Naive thymus-derived CD8-positive, alpha-beta T cell (primary cell): ENCODE measurements at places on chromosomes 2 and 18. TPM values are rescaled to one million over a fixed set of nuclear protein-coding genes. Genes with fewer than 3 reads are reported as not detected.

- H3K36me3 ChIP-seq, result no peaks in the 10 kb centered on the region
- H3K27me3 ChIP-seq, result no peaks in the 10 kb centered on the region
- no peak for DNase-seq
- H3K4me1 ChIP-seq, result peaks cover 26% of the 10 kb centered on the region
- H3K4me3 ChIP-seq, result no peak overlapping the region
Measured at GRCh38 chr2:109295781-109296117, 166.7 kb downstream of the SH3RF3 start.

Gene AAMP
- 57.0 TPM for total RNA-seq

Gene TRABD2A
- total RNA-seq, result 168 TPM

- H3K27ac ChIP-seq, result no peak overlapping the region
- no peaks in the 10 kb centered on the region for H3K4me1 ChIP-seq
- no peak overlapping the region for H3K4me3 ChIP-seq
- H3K27me3 ChIP-seq, result no peaks in the 10 kb centered on the region
Measured at GRCh38 chr2:193907561-193907960, 1712.8 kb upstream of the TMEFF2 start.

DNA sequence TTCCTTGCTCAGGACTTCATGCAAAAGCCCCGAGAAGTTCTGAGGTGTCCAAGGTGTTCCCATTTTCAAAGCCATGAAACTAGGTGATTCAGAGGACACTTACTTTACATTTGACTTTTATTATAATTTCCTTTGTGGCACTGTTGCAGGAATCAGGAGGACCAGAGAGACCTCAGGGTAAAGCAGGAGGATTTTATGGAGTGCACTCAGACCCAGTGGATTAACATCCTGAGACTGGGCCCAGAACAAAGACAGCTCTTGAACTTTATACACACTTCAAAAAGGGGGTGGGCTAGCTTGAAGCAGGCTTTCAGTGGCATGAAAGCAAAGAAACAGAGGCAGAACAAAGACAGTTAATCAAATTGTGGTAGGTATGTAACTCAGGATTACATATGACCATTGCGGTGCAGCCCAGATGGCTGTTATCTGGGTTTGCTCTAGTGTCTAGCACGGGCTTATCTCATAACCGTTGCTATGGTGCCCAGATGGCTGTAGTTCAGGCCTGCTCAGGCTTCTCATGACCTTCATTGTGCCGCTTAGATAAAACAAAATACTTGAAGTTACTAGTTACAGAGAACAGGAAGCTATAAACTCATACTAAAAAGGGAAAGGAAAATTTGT, 39.4 kb downstream of the TMEM182 start:
- peaks cover 9% of the 10 kb centered on the region for H3K4me1 ChIP-seq
- no peak for DNase-seq
- H3K27ac ChIP-seq, result no peak overlapping the region
- no peak overlapping the region for H3K4me3 ChIP-seq
- H3K27me3 ChIP-seq, result no peaks in the 10 kb centered on the region
- H3K36me3 ChIP-seq, result peaks cover 66% of the 10 kb centered on the region

DNA sequence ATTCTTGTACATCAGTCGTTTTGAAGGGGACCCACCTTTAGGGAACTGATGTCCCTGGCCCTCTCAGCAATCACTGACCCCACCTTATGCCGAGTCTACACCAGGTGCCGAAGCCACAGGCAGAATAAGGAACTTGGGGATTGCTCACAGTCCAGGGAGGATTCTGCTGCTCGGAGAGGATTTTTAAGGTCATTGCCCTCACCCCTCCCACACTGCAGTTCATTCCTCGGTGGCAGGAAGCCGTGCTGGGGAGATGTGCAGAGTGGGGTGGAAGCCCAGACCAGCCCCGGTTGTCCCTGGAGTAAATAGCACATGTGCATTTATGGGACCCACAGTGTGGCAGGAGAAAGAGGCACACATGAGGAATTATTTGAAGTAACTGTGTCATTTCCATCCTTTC, 50.4 kb downstream of the PLB1 start:
- H3K27ac ChIP-seq, result no peak overlapping the region
- no peak for DNase-seq
- no peaks in the 10 kb centered on the region for H3K36me3 ChIP-seq

DNA sequence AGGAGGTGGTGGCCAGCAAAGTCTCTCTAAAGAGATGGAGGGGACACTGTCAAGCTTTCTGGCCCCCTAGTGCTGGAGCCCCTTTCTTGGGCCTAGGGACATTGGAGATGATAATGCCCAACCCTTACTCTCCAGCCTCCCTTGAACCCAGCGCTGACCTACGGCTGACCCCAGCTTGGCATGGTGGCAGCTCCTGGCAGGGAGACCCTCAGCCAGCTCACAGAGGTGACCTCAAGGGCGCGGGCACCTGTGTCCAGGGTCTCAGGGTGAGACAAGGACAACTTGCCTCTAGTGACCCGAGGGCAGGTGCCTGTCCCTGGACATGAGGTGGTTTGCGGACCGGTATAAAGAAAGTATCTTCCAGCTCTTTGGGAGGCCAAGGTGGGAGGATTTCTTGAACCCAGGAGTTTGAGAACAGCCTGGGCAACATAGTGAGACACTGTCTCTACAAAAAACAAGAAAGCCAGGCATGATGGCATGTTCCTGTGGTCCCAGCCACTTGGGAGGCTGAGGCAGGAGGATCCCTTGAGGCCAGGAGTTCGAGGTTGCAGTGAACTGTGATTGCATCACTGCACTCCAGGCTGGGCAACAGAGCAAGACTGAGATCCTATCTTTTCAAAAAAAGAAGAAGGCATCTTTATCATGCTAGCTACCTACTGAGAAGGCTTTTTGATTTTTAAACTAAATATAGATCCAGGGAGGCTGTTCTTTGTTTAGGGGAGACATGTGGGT, 3.3 kb upstream of the PER2 start:
- peaks cover 34% of the 10 kb centered on the region for H3K4me1 ChIP-seq
- H3K4me3 ChIP-seq, result no peak overlapping the region
- H3K27ac ChIP-seq, result no peak overlapping the region
- DNase-seq, result no peak
